ENCODE measurements at places on chromosomes 3 and 15.

DNA sequence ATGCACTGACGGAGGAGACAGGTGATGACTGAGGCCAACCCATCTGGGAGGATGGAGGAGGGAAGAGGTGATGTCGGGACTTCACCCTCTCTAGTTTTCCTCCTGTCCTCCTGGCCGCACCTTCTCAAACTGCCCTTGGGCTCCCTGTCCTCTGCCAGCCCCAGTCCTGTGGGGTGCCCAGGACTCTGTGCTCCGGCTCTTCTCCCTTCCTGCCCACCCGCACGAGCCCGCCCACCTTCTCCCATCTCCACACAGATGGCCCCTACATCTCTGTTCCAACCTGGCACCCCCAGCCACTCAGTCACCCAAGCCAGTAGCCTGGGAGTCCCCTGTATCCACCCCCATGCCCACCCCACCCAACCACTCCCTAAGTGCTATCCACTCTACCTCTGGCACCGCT lies 206.7 kb upstream of the LINGO1 start:
- no peak for DNase-seq

GRCh38 chr15:99703603-99704443 lies 29.4 kb downstream of the LYSMD4 start:
- peak; percentile 84 for DNase-seq

DNA sequence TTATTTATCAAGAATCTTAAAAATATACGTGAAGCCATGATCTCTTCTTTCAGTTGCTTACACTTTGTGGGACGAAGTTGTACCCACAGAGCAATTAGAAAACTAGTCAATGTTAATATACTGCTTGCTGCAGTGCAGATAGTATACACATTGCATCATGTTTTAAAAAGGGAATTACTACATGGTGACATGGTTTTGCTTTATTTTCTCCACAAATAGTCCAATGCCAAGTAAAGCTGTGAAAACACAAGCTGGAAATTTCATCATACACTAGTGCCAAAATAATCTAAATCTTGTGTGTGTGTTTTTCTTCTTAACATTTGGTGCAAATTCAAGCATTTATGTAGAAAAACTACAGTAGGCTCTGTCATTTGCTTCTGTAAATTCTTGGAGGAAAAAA lies 233.0 kb downstream of the EPHA3 start:
- no peak for DNase-seq

DNA sequence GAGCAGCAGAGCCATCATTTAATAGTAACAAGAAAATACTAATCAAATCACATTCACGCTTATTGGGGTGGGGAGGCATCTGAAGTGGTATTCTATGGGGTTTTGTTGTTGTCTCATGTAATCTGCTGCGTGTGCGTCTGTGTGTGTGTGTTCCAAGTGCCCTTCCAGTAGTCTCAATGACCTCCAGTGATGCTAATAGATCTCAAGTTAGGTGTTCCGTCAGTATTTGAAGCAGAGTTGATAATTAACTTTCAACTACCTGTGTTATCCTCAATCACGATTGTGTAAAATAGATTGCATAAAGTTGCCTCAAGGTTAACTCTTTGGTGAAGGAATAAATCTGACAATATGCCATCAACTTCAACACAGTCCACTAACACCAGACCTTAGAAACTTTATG lies 375.0 kb downstream of the MECOM start:
- DNase-seq: no peak

- DNase-seq: no peak
These were observed 35.2 kb downstream of the GRK7 start for GRCh38 chr3:141798448-141798845.

DNA sequence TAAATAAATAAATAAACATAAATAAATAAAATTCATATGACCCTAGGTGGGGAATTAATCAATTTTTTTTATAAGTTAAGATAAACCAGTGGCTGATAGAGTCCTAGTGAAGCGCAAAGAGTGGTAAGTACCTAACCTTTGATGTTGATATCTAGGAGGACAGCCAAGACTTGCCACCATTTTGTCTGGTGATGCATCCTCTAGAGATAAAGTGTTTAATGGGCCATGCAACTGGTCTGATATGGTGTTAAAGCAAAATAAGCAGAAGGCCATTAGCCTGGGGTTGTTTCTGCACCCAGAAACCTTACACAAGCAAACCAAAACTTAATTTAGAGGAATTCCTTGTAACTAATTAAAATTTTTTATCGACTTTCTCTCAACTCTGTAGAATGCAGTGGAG lies 9.6 kb upstream of the USP8 start:
- no peak for DNase-seq

- no peak for DNase-seq
These were observed 16.9 kb upstream of the FGD5 start for GRCh38 chr3:14801668-14802380.

GRCh38 chr3:112778353-112778948 lies 68.2 kb downstream of the CD200R1L start:
- DNase-seq: no peak

DNA sequence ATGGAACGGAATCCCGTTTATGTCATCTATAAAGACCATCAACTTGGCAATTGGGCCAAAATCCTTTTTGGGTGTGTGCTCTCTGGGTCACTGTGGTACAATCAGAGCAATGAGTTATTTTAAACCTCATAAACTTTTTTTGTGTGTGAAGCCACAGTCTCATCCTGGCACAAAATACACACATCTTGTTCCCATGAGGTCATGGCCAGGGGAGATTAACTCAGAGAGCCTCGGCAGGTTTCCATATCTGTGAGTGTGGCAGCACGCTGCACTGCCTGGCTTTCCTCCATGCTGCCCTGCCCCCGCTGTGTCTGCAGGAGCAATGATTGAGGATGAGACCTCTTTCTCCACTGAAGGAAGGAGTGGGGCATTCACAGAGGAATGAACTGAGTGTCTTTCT lies 54.0 kb upstream of the DLG1 start:
- DNase-seq: peak; percentile 28
